ENCODE measurements at places on chromosomes 16 and 17.

DNA sequence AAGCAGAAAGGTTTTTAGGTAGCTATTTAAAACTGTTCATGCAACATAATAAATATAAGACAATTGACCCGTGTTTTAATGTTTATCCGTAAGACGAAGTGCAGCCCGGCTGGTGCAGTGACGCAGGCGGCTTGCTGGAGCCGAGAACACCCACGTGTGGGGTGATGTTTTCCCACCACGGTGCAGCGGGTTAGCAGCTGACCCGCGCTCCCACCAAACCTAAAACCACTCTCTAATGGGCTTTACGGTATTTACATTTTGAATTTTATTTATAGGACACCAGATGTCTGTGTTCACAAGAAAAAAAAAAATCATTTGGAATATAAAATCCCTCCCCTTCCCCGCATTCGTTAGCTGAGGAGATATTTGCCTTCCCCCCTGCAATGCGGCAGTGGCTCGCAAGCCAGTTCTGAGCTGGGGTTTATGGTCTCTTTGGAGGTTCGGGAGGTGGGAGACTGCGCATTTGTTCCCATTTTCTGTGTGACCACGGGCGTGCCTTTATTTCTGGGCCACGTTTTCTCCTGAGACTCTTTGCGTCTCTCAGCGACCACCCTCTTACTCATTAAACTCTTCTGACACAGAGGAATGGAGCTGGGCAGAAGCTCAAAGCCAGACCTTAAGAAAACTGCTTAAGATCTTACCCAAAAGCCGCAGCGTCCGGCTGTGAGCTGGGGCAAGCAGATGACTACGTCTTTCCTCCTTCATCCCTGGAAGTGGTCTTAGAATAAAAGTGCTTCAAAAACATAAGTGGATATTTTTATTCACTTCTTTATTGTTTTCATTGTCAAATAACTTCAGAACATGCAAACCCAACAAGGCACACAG, 301.1 kb downstream of the IRF8 start:
- DNase-seq = no peak

- no peak for DNase-seq
Observed at GRCh38 chr16:83952587-83952939, 477 bp upstream of the OSGIN1 start.

- no peak for DNase-seq
Observed at GRCh38 chr16:62940569-62940968, 904.3 kb upstream of the CDH8 start.

GRCh38 chr17:6187836-6188235, 117.7 kb downstream of the WSCD1 start:
- DNase-seq = no peak
